ENCODE measurements at places on chromosomes 4 and X. TPM values are rescaled to one million over a fixed set of nuclear protein-coding genes. Genes with fewer than 3 reads are reported as not detected.

GRCh38 chrX:150362599-150363481 is at the start of gene MAMLD1:
MAMLD1 (plus strand) TSS chrX:150363317; CDS start chrX:150445517, 82,200 bp downstream.
- peaks cover 52% of the 10 kb centered on the region for H3K27me3 ChIP-seq
- DNase-seq: peak; percentile 31
- peak within 1 kb of the TSS; percentile 82 for H3K4me3 ChIP-seq
- H3K36me3 ChIP-seq: peaks cover 9% of the 10 kb centered on the region
- H3K4me1 ChIP-seq: no peaks in the 10 kb centered on the region
- H3K27ac ChIP-seq: no peak within 1 kb of the TSS

MAPK10 gene
- 4.6 TPM for total RNA-seq

DNA sequence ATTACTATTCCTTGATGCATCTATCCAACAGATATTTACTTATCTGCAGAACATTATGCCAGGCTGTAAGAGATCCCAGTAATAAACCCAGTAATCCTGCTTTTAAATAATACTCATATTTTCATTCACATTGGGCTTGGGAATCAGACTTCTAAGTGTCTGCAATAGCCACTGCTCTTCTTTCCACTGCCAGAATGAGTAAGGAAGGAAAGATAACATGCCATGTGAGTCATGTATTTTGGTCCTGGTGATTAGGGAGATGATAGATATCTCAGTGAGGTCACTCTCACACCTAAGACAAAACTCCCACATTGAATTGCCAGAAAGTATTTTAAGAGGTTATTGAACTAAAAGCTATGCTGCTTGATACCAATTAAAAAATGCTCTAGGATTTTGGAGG is 13.9 kb upstream of the HEPH start:
- H3K27me3 ChIP-seq: no peaks in the 10 kb centered on the region
- H3K4me3 ChIP-seq: no peak overlapping the region
- no peak overlapping the region for H3K27ac ChIP-seq
- H3K4me1 ChIP-seq: no peaks in the 10 kb centered on the region
- DNase-seq: no peak
- no peaks in the 10 kb centered on the region for H3K36me3 ChIP-seq

DNA sequence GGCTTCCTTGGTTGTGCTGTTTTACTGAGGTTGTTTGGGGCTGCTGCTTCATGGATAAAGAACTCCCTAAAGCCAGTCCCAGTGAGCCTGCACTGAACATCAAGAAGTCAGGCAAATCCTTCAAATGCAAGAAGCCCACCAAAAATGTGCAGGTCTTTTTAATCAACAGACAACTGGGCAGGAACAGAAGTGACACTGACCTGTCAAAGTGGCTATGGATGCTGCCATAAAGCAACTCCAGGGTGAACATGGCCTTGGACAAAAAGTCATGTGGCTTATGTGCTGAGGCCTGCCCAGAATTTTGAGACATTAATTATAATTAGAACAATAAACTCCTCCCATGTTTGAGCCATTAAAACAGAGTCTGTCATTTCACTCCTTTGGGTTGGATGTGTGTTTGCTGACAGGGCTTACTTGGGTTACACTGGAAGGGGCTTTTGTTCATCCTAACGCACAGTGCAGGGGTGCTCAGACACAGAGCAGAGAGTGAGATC is at the start of gene ETDC:
Gene ETDC (plus strand): TSS at position 51 of the 494 bp plus-strand sequence. CDS start 0 bp downstream, at position 51.
- H3K27me3 ChIP-seq: no peaks in the 10 kb centered on the region
- no peak within 1 kb of the TSS for H3K4me3 ChIP-seq

DNA sequence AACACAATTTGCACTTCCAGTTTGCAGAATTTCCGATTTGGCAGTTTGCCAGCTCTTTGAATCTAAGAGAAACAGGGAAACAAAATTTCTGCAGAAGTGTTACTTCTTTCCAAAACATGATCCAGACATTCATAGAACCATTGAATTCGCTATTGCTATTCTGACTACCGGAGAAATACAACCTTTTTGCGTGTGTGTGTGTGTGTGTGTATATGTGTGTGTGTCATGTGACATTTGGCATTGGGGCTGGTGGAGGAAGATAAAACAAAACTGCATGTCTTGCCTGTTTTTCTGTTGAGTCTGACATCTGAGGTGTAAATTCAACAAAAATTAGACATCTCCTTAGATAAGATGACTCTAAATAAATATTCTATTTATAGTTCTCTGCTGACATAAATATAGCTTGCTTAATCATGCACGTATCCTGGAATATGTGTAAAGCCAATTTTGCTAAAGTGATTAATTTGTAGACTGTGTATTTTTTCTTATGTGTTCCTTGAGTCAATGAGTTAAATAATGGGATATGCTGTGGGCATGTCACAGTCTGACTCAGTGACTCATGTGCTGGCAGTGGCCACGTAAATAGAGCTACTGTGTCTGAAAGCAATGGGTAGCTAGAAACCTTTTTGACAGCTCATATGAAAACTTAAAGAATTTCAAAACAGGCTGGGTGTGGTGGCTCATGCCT is 98.9 kb downstream of the HPGD start:
- no peak overlapping the region for H3K27ac ChIP-seq
- no peaks in the 10 kb centered on the region for H3K36me3 ChIP-seq
- DNase-seq: no peak
- H3K4me3 ChIP-seq: no peak overlapping the region
- no peaks in the 10 kb centered on the region for H3K27me3 ChIP-seq

GRCh38 chr4:145609481-145610427 is 9.4 kb upstream of the MMAA start:
- H3K27me3 ChIP-seq: no peaks in the 10 kb centered on the region
- no peak overlapping the region for H3K27ac ChIP-seq
- peaks cover 6% of the 10 kb centered on the region for H3K36me3 ChIP-seq
- no peaks in the 10 kb centered on the region for H3K4me1 ChIP-seq

DNA sequence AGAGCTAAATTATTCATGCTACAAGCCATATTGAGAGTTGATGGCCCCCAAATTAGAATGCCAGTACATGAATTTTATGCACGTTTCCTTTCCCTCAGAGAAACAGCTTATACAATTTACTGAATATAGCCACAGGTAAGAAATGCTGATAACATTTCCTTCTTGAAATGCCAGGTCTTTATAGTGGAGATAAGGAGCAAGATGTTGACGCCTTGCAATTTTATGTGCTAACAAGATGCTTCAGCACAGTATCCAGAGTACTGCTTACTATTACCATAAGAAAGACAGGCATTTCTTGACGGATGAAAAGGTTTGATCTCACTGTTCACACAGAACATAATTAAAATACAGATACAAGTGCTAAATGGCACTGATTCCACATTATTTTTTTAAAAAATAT is 223.2 kb upstream of the CTSO start:
- no peaks in the 10 kb centered on the region for H3K4me1 ChIP-seq
- no peaks in the 10 kb centered on the region for H3K27me3 ChIP-seq
- no peak overlapping the region for H3K4me3 ChIP-seq
- no peak overlapping the region for H3K27ac ChIP-seq
- DNase-seq: no peak
- no peaks in the 10 kb centered on the region for H3K36me3 ChIP-seq

YY2 gene
- 1.8 TPM for total RNA-seq

HMGB2 gene
- total RNA-seq: 278 TPM

DNA sequence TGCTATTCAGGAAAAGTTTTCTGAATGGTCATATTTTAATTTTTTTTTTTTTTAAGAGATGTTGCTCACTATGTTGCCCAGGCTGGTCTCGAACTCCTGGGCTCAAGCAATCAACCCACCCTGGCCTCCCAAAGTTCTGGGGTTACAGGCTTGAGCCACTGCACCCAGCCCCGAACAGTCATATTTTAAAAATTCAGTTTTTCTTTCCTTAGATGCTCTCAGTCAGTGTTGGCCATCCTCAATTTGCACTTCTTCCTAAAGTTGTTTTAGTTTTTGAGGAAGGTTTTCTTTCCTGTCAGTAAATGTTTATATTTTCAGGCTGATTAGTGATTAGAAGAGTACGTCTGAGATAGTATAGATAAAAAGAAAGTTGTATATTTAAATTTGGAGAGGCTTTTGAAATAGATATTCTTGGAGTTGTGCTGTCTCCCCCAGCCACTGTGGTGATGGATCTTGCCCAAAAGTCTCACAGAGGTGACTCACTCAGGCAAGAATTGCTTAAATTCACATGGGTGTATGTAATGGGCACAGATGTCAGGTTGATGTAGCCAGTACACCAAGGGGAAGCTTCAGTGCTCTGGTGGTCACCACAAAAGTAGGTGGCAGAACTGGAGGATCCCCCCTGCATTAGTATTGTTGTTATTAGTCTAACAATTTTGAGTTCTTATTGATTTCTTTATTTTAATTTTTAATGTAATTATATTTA is 72.2 kb upstream of the ELOVL6 start:
- H3K4me3 ChIP-seq: no peak overlapping the region
- no peak for DNase-seq
- no peaks in the 10 kb centered on the region for H3K36me3 ChIP-seq
- H3K4me1 ChIP-seq: no peaks in the 10 kb centered on the region

DNA sequence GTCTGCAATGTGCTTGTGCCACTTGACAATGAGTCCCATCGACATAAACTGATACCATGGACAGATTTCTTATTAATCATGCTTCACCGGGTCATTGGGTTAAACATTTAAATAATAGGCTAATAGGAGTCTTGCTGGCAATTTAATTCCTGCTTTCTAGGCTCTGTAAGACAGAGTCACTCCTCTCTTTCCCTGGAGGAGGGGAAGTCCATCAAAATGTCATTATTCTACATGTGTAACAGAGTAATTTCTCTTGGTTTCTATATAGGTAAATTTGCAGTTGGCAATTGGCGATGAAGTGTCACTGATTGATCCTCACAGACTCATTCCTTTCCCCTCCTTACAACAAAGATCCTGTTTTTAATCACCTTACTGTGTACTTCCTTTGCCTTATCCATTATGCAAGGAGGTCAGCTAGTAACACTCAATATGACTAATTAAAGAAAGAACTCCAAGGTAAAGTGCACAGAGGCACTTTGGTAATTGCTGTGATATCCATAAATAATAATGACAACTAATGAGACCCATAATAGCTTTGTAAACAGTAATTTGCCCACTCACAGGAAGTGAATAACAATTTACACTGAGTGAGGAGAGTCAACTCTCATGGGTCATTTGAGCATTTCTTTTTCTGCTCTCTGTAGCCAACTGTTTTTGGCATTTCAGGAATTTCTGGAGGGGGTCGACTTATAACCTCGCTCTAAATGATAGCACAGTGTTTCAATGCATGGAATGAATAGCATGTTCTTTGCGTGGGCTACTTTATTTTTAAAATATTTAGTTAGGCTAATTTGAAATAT is 184.0 kb downstream of the UGT8 start:
- H3K4me1 ChIP-seq: no peaks in the 10 kb centered on the region
- no peaks in the 10 kb centered on the region for H3K27me3 ChIP-seq
- peak overlapping the region; percentile 8 for H3K27ac ChIP-seq
- H3K4me3 ChIP-seq: no peak overlapping the region
- DNase-seq: no peak

CXCL10 gene
- total RNA-seq: not detected
